ENCODE measurements at places on chromosomes 3 and 15.

- no peak for DNase-seq
Observed at GRCh38 chr3:15360788-15361493, 28.6 kb upstream of the SH3BP5 start.

GRCh38 chr3:154121701-154122551 is 736 bp downstream of the ARHGEF26 start:
- DNase-seq = no peak

- no peak for DNase-seq
Observed at GRCh38 chr3:144403040-144403457, 431.4 kb downstream of the DIPK2A start.

- no peak for DNase-seq
Observed at GRCh38 chr3:59783468-59783988, 733.7 kb upstream of the CFAP20DC start.

DNA sequence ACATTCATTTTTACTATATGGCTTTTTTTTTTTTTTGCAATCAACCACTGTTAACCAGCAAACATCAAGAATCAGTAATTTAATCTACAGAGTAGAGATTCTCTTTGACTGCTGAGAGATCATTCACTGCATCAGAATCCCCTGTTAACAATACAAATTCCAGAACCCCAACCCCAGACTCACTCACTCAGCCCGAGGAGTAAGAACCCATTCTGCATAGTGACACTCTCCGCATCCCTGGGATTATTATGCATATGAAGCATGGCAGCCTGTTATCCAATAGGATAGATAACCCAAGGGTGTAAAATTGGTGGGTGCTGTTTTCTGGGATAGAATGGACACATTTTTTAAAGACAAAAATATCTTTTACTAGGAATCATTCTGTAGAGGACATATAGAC is 76.3 kb upstream of the CCDC39 start:
- no peak for DNase-seq

GRCh38 chr15:68572921-68573320 is 5.9 kb upstream of the CORO2B start:
- DNase-seq = no peak

DNA sequence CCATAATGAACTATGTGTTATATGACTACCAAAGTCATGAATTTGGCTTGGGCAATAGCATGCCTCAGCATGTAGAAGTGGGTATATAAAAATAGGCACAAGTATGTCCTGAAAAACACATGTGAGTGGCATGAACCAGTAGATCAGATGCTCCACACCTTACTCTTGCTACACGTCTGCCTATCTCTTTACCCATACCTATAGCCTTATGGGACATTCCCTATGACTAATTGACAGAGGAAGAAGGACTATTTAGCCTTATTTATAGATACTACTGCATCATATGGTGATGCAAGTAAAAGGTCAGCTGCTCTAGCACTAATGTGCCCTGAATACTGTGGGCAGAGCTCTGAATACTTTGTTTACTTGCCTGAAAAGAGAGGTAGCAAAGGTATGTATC is 81.0 kb upstream of the ZPLD1 start:
- DNase-seq = no peak

GRCh38 chr3:100131241-100131640 is 16.9 kb upstream of the FILIP1L start:
- DNase-seq = no peak

DNA sequence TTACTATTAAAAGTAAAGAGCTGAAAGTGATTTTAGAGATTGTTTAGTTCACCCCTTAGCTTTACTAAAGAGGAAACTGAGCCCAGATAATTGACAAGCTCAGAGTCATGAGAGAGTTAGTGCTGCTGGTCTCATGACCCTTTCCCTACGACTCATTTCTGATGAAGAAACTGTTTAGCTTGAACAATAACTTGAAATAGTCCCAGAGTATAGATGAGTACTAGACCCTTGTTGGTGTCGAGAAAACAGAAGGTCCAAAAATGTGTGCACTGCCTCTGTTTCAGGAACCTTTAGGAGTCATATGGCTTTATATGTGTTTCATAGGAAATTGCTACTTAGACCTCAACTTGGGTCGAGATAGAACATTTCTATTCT is 58.2 kb downstream of the IL16 start:
- DNase-seq = no peak

DNA sequence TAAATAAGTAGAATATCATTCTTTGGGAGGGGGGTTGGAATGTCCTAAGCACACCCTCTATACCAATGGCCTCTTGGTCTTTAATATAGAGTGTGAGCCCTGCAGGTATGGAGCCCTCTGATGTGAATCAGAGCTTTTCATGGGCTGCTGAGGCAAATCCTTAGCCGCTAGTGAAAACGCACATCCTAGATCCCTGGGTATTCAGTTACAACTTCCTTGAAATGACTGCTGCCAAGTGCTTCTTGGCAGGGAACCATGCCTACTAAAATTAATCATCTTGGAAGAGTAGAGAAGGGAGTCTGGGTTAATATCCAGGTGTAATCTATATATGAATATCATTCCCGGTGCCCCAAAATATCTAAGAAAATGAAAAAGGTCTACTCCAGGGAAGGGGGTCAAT is 109.1 kb downstream of the POLQ start:
- DNase-seq = no peak

DNA sequence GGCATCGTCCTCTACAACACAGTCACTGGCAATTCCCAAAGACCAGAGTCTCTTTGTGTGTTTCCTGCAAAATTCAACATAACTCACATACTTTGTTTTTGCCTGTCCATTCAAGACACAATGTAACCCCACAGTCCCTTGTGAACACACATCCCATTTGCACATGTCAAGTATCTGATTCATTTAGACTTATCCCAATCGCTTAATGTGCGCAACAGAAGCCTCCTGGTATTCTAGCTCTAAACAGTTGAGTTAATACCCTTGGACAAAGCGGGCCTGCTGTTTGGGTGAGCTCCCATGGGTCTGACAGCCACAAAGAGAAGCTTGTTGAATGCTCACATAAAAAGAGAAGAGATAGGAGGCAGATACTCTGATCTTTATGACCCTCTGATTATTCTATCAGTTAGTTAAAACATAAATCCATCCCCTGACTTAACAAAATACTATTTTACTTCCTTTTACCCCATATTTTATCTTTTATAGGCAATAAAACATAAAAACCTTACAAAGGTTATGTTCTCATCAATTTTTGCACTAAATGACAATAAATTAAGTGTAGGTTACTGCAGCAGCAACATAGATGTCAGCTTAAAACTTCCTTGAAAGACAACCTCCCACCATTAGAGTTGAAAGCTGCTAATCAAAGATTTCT is 79.4 kb downstream of the ANXA2 start:
- DNase-seq = no peak

DNA sequence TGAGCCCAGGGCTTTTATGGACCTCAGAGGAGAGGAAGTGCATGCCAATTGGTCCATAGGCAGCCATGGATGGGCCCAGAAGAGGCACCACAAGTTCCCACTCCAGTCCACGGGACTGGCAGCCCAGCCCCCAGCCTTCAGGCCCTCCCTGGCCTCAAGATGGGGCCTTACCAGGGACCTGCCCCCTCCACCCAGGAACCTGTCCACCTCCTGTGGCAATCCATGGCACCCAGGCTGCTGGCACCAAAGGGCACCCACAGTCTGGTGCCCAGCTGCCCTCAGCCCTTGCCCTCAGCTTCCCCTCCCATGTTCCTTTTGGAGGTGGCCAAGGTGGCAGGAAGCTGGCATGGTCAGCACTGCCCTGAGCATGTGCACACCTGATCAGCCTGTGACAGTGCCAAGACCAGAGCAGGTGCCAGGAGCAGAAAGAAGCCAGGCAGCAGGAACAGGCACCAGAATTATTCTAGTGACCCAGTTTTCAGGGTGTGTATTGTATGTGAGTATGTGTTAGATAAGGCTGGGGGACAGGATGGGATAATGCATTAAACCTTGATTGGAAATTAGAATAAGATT is 415.0 kb downstream of the NTRK3 start:
- DNase-seq = no peak

DNA sequence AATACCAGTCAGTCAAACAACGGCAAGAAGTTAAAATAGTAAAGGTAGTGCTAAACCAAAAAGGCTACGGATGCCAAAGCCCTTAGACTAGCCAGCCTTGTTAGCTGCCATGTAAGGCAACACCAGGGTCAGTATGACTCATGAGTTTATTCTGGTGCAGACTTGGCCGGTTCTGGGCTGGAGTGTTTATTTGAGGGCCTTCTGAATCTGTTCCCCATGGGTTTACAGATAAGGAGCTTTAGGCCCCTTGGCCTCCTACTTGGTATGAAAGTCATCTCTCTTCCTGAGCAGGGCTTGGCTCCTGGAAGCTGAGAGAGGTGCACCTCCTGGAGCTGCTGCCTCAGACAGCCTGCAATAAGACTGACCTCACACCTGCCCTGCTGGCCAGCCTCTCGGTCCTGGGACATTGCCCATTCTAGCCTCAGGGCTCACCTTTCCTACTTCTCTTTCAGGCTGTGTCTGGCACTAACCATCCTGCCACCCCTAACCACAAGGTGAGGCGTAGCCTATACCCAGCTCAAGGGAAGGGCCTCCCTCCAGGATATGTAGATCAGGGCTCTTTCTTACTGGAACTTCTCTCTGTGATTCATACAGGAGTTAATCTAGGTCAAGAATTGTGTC is 10.4 kb upstream of the RTP1 start:
- no peak for DNase-seq

GRCh38 chr3:164224126-164224525 is 854.2 kb downstream of the SI start:
- DNase-seq = no peak

DNA sequence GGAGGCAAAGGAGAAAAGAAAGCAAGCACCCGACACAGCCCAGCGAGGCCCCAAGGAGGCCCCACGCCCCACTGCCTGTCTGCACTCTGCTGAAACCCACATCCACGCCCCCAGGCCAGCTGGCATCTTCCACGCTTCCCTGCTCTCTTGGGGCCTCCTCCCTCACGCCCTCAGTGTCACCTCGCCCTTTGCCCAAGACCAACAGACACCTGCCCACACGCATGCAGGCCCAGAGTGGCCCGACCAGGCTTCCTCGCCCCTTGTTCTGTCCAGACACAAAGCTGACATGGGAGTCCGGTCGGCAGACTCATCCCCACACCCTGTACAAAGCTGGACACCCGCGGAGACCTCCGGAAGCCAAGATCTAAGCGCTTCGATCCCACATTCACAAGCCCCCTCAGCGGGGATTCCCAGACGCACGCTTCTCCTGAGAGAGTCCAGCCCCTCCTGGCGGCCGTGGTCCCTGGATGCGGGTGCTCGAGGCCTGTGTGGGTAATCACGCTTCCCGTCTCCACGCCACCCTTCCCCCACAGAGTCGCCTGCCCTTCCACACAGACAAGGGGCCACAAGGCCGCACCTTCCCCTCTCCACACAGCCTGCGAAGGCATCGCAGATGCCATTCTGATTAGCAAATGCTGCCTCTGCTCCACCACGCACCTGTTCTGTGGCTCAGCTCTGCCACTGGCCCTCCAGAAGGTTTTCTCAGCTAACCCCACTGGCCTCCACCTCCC is 176.6 kb downstream of the XXYLT1 start:
- DNase-seq = no peak

- DNase-seq = no peak
Observed at GRCh38 chr3:161014843-161015749, 90.1 kb downstream of the B3GALNT1 start.

GRCh38 chr3:140298043-140298442 is 363.1 kb downstream of the CLSTN2 start:
- no peak for DNase-seq

- DNase-seq = no peak
Observed at GRCh38 chr3:46994801-46995731, 15.6 kb downstream of the NBEAL2 start.

DNA sequence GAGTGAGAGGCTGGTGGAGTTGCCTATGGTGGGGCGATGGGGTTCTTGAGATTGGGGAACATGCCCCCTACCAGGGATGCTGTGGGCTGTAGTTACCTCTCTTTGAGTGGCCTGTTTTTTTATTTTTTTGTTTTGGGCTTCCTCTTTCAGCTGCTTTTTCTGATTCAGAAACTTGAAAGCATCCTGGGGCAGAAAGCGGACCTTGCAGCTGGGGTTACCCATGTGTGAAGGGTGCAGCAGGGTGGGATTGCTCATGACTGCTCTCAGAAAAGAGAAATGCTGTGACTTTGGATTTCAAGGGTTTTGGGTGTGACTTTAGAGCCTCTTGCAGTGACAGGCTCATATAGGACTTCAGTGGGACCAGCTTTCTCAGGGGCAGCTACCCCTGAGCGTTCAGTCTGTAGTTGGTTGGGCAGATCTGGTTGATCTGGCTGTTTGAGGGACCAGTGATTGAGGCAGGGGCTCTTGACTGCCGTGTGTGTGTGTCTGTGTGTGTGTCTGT is 1.8 kb downstream of the LIMD1 start:
- DNase-seq = no peak

- no peak for DNase-seq
Observed at GRCh38 chr3:127717357-127718244, 44.8 kb downstream of the ABTB1 start.

- DNase-seq = no peak
Observed at GRCh38 chr3:183817639-183818038, 7.7 kb downstream of the MAP6D1 start.

DNA sequence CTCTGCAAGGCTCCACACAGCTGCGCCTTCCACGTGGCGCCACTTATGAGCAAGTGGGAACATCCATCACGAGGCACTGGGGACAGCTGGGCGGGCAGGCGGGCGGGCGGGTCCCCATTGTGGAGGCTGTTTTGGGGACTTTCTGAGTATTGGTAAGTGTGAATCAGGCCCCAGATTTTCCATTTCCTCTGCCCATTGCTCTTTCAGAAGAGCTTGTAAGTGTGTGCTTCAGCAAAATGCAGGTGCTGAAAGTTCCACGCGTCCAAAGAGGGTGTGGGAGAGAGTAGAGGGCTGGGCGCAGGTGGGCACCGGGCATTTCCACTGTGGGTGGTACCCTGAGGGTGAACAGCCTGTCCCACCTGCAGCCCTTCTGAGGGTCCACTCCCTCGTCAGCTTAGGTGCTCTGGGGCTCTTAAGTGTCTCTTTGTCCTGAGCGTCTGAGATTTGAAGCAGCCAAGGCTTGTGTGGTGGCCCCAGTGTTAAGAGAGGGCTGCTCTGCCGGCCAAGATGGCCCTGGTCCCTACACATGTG is 177.1 kb downstream of the RPLP1 start:
- no peak for DNase-seq

GRCh38 chr3:42151596-42152168 is 60.5 kb downstream of the TRAK1 start:
- no peak for DNase-seq

DNA sequence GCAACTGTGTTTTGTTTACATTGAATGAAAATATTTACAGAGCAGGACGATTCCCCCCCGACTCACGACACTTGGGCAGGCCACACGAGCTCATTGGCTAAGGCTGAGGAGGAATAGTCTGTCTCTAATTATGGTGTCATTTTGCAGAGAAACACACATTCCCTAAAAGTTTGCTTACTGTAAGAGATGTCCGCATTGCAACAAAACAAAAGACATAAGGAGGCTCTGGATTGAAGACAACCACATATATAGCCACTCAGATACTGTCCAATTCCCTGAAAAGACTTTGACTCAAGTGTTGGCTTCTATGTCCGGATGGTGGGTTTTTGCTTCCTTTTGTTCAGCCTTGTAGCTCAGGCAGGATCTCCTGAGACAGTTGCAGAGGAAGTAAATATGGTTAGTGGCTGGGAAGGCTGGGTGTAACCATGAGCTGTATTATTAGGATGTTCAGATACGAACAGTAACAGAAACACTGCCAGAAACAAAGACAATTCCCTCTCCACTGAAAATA is 170.4 kb downstream of the KLHL25 start:
- DNase-seq = no peak

Data from epithelial cell of proximal tubule (primary cell).